ENCODE measurements at places on chromosomes 4 and X.
A peak's percentile ranks its signal among the peaks of the same experiment; 100 is the strongest.

DNA sequence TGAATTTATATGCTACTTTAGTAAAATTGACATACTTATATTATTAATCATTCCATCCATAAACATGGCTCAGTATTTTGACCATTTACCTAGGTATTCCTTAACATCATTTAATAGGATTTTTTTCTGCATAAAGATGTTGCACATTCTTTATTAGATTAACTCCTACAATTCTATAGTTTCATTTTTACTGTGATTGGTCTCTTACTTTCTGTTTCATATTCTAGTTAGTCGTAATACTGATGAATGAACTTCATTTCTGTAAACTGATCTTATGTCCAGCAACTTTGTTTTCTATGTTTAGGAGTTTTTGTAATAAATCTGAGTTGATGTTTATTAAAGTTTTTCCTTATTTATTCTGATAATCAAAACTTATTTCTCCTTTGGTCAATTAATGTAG, 278.2 kb upstream of the CXXC4 start:
- DNase-seq: no peak

DNA sequence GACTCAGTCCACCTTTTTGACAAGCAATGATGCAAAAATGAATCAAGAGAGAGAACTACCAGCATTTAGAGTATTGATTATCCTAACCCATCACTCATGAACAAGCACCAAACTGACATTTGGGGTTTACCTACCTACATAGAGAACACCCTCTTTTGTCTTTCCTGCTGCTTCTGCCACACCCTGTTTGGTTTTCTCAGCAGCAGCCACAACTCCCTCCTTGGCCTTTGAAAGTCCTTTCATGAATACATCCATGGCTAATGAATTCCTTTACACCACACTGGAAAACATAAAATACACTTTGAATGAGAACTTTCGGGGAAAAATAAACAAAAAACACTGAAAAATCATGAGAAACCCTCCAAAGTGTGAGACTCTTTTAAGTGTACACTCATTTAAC, 1.5 kb downstream of the SNCA start:
- DNase-seq: no peak

- no peak for DNase-seq
Observed at GRCh38 chrX:149274516-149275105, 230.5 kb downstream of the IDS start.

DNA sequence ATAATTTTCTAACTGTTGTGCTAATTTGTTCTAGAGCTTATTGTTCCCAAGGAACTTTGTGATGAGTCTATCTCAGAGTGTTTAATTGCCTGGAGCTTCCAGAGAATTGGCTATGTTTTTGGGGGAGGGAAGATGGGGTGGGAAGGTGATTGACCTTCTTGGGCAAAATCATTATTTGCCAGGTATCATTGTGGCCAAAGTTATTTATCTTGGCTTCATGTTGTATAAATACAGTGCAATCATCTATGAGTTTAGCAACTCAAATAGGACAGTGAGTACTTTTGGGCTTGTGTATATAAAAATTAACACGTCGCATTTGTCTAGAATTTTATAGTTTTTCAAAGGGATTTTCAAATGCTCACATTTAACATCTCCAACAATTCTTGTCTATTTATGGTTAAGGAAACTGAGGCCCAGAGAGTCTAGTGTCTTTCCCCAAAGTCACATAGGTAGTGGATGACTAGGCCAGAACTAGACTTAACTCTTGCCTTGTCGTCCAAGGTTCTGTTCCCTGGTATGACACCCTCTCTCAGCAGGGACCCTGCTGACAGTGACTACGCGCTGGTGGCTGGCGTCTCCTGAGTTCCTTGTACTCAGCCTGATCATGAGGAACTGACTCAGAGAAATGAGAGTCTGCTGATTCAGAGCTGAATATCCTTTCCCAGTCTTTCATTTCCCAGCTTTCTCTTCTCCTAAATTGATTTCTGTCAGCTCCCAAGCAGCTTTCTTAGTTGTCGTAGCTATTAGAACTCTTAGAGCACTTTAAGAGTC, 27.7 kb downstream of the FNIP2 start:
- no peak for DNase-seq

- no peak for DNase-seq
Observed at GRCh38 chrX:4964112-4964511, 1250.7 kb upstream of the PRKX start.

GRCh38 chr4:53501561-53501960, 89.7 kb downstream of the LNX1 start:
- no peak for DNase-seq

GRCh38 chr4:7425124-7425523, 9.6 kb downstream of the PSAPL1 start:
- no peak for DNase-seq

DNA sequence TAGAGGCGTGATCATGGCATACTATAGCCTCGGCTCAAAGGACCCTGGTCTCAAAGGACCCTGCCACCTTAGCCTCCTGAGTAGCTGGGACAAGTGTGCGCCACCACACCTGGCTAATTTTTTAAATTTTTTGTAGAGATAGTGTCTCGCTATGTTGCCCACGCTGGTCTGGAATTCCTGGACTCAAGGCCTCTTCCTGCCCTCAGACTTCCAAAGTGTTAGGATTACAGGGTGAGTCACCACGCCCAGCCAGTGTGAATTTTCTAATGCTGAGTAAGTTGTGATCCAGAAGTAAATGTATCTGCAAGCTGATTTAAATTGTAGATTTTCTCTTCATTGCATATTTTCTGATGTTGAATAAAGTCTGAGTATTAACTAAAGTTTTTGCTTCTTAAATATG, 2.6 kb upstream of the ZNF674 start:
- no peak for DNase-seq

GRCh38 chr4:128123036-128123435, 61.9 kb downstream of the LARP1B start:
- DNase-seq: no peak

- DNase-seq: no peak
Observed at GRCh38 chr4:41590591-41590990, 52.6 kb downstream of the LIMCH1 start.

GRCh38 chrX:30504309-30504708, 73.3 kb downstream of the TASL start:
- DNase-seq: no peak

DNA sequence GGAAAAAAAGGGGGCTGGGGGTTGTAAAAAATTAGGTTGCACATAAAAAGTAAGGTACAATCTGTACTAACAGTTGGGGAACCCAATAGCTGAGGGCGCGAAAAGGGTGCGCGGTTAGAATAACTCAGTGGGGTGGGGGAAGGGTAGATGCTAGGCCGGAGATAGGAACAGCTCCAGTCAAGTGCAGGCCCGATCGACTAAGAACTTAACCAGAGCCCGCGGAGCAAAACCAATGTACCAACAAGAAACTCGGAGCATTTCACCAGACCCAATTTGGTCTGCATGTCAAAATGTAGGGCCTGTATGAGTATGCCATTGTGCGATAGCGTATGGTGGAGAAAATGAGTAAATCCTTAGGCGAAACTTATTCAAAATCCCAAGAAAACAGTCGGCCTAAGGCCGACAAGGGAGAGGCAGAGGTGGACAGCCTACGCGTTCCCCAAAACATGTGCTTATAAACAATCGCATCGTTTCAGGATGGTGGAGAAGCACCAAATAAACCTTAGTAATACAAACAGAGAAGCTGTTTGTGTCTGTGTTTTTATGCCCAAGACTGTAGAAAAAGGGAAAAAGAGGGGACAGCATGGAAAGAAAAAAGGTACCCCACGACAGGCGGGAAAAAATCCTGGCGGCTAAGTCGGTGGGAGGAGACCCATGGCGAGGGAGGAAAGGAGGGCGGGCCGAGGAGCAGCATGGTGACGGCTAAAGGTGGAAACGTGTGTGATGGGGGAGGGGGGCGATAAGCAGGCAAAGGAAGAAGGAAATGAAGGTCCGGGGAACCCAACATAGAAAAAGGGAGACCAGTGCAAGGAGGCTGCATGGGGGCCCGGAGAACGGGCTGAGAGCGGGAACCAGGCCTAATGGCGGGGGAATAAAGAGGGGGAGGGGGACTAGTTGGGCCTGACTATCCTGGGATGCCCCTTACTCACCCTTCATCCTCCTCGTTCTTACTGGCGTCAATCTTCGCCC, 990 bp downstream of the HNRNPD start:
- DNase-seq: peak; percentile 62

DNA sequence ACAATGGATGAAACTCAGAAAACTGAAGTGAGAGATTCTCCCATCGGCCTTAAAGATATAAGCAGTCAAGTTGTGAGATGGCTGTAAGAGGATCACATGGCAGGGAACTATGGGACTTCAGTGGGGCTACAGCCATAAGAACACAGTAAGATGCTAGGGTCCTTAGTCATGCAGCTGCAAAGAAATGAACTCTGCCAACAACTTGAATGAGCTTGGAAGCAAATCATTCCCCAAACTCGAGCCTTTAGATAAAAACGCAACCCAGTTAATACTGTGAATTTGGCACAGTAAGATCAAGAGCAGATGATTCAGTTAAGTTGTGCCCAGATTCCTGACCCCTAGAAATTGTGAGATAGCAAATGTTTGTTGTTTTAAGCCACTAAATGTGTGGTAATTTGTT, 117.3 kb downstream of the FAM13A start:
- no peak for DNase-seq

- DNase-seq: no peak
Observed at GRCh38 chr4:61853041-61853440, 652.9 kb downstream of the ADGRL3 start.

DNA sequence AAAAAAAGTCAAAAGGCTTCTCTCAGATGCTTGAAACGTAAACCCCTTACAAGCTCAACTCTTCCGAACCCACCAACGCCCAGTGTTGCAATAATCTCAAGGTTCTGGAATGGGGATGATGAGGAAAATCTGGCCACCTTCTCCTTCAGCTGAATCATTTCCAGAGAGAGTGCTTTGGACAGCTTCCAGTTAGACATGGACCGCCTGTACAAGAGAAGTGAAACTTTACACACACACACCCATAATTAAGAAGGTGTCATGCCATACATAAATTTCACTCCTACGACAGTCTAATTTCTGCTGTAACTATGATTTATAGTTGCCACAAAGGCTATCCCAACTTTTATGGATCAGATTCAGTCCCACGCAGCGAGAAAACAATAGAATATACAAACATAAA, 72.3 kb downstream of the PRKG2 start:
- DNase-seq: no peak

GRCh38 chr4:33255094-33255493, 2534.9 kb downstream of the PCDH7 start:
- no peak for DNase-seq

DNA sequence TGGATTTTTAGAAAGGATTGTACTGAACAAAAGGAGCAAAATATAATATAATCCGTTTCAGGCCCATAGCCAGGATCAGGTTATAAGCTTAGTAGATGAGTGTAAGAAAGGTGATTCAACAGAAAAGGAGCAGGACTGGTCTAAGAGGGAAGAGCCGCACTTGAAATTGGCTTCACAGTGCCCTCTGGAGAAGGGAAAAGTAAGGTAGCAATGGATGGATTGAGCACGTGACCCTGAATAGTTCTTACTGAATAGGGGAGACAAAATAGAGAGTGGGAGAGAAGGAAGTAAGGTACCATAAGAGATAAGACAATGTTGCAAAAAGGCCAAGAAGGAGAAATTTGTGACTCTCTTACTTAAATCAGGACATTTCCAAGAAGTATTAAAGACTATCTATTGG, 15.6 kb downstream of the CXorf66 start:
- DNase-seq: no peak

GRCh38 chr4:140305053-140305452, 68.4 kb upstream of the SCOC start:
- DNase-seq: no peak

GRCh38 chrX:50812995-50813842, 775 bp downstream of the SHROOM4 start:
- no peak for DNase-seq

- no peak for DNase-seq
Observed at GRCh38 chr4:153039542-153040185, 103.5 kb downstream of the FHDC1 start.

GRCh38 chr4:151522866-151523519, 114.0 kb downstream of the FHIP1A start:
- no peak for DNase-seq

- DNase-seq: no peak
Observed at GRCh38 chr4:18155067-18156041, 133.8 kb upstream of the LCORL start.

- no peak for DNase-seq
Observed at GRCh38 chr4:18524667-18525066, 503.1 kb upstream of the LCORL start.
